ENCODE measurements at places on chromosomes 1 and 21.

DNA sequence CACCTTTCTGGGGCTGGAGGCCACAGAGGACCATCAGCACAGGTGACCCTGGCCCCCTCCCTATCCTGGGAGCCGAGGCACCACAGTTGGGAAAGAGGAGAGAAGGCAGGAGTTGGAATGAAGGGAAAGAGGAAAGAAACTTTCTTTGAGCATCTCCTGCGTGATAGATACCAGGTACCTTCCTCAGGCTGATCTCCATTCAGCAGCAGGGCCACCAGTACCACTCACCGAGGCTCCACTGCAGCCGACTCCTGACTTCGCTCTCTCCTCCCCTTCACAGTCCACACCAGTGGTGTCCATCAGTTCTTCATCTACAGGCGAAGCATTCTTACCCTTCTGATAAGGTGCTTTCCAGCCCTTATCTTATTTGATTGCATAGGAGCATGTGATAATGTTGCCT, 55.3 kb downstream of the LGR6 start:
- no peak for DNase-seq

DNA sequence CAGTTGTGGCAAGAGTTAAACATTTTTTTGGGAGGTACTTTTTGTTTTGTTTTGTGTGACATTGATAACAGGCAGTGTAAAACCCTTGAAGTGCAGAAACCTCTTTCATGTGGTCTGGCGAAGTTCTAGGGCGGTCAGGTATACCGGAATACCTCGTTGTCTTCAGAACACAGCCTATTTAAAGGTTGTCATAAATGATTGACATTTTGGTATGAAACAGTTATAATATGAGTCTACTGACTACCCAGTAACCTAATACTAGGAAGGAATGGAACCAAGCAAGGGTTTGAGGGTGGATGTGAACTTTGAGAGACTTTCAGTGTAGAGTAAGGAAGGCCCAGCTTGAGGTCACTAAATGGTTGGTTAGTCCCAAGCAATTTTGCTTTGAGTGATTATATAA, 40.5 kb downstream of the PATJ start:
- no peak for DNase-seq

DNA sequence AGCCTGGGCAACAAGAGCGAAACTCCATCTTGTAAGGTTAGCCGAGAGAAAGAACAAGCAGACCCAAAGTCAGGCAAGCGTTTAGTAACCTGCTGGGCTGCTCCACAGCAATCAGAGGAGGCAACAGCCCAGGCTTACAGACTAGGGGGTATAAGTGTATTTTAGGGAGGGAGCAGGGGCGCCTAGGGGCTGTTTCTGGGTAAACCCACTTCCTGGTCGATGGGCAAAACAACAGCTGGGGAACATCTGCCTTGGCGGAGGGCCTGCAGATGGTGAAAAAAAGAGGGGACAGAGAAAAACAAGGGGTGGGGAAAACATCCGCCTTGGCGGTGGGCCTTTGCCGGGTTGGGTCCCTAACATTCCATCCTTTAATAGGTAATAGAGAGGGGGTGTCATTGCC, 5.2 kb downstream of the TAS1R1 start:
- DNase-seq: no peak

- DNase-seq: no peak
Measured at GRCh38 chr1:21335088-21335691, 44.9 kb upstream of the ECE1 start.

GRCh38 chr1:44321466-44321865, 33.6 kb downstream of the ERI3 start:
- DNase-seq: no peak

GRCh38 chr1:109527098-109527811, 12.4 kb upstream of the GPR61 start:
- DNase-seq: no peak

GRCh38 chr1:244106176-244106575, 55.1 kb downstream of the ZBTB18 start:
- no peak for DNase-seq

DNA sequence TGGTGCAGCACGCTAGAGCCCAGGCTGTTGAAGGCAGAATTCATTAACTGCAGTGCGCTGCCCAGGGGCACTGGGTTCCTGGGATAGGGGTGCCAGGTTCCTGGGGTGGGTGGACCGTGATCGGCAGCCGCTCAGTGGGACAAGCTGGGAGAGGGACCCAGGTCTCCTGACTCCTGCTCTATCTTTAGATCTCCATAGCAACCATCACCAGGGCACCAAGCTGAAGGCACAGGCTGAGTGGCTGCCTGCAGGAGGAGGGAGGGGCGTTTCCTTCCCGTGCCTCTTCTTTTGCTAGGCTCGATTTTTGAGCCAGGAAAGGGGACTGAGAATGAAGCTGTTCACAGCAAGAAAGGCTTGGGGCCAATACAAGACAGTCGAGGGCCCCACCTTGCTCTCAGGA, 20.9 kb upstream of the CDCP2 start:
- DNase-seq: no peak

DNA sequence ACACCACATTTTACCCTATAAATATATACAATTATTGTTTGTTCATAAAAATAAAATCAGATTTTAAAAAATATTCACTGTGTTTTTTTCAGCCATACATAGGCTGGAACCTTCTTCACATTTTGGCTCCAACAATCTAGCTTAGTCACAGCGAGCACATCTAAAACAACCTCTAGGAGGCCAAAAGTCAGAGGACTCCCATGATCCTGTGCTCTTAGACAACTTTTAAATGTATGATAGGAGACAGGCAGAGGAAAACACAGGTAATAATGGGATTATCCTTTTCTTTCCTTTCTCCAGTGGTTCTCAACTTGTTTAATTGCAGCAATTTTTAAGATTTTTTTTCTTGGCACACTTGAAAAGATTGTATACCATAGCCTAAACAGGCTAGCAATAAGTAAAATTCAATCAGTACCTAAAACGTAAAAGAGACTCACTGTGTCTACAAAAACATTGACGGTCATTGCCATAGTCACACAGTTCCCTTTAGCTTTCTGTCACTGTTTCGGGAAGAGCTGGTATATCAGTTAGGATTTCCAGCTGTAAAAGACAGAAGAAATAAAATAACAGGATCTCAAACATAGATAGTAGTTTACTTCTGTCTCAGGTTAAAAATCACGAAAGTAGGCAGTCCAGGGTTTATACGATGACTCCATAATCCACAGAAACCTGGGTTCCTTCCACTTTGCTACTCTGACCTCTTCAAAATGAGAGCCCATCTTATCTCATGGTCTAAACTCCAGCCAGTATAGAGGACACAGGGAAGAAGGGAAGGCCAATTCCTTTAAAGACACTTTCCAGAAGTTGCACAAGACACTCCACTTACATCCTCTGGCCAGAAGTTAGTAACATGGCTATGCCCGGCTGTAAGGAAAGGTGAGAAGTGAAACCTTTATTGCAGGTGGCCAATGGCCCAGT, 39.2 kb upstream of the CR1L start:
- no peak for DNase-seq

DNA sequence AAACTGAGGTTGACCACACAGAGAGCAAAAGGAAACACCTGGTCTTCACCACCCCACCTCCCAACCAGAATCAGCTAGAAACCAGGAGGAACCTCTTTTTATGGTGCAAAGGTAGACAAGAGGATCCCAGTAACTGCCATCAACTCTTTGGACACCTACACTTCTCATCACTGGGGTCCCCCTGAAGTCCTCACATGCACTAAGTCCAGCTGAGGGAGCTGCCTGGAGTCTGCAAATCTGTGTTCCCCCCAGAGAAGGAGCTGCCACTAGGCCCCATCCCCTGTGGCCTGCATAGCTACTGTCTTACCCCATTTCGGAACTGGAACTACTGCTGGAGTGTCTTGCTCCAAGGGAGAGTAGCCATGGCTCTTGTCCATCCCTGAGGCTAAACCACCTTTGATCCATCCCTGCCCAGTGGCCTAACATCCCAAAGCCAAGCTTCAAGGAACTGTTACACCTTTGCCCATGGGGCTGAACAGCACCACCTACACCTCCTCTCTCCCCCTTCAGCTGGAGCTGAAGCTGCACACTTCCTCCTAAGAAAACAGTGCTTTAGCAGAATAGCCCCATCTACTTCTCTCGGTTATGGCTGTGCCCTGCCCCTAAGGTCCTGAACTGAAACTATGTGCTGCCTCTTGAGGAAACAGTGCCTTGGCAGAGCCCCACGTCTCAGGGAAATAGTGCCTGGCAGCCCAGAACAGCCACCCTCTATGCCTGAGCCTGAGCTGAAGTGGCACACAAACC, 85.4 kb upstream of the CD53 start:
- DNase-seq: no peak

DNA sequence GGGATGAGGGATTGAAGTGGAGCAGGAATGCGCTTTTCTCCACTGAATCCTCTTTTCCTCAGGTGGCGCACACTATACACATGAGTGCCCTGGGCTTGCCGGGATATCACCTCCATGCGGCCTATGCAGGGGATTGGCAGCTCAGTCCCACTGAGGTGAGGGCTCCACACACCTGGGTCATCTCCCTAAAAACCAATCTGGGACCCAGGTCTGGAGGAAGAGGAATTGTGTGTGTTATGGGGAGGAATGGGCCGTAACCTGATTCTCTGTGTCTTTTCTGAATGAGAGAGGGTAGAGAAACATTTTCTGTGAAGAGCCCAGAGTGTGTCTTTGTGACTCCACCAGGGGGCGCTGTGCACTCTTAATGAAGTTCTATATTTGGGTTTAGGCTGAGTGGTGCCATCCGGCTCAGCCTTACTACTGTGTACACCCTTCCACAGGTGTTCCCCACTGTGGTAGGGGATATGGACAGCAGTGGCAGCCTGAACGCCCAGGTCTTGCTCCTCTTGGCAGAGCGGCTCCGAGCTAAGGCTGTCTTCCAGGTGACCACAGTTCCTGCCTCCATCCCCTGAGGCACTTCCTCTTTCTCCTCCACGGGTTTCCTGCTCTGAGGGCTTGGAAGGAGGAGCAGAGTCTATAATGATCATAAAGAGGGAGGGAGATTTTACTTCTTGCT, 1.5 kb downstream of the TOMM40L start:
- DNase-seq: peak; percentile 85

GRCh38 chr1:115437196-115437595, 99.1 kb upstream of the NGF start:
- DNase-seq: no peak

DNA sequence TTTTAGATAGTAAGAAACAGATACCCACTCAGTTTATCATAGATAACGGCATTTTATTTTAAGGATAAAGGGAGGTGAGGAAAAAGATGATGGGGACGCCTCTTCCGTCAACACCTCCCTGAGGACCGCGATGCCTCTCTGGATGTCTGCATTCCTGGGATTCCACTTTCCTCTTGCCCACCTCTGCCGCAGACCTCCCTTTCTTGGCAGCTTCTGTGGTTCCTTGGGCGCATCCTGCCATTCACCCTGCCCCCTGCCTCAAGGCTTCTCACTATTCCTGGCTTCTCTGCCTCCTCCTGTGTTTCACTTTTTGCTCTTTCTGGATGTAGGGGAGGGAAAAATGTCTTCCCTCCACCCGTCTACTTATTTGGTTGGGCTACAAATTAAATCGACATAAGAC, 19.9 kb downstream of the HUNK start:
- DNase-seq: no peak

DNA sequence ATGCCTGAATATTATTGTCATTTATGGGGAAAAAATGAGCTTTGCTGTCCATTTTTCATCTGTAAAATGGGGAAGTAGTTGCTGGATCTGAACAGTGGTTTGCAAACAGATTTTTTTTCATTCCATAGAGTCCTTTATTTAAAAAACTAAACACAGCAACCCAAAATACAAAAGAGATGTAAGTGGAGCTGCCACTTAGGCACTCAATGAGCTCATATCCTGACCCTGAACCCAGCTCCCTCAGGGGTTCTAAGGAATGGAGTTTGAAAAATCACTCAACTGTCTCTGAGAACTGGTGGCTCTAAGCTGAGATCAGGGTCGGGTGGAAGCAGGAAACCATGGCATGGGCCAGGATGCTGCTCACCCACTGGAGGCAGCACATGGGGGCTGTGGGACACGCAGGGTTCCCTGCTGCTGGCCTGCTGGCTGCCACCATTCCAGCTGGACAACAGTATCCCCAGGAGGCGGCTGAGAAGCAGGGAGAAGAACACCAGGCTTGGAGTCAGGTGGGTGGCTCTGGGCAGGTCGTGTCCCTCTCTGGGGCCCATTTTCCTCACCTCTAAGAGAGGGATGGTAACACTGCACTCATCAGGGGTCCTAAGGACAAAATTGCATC, 9.6 kb upstream of the ECE1 start:
- DNase-seq: no peak

- DNase-seq: no peak
Measured at GRCh38 chr21:37214952-37215351, 52.2 kb downstream of the VPS26C start.

- no peak for DNase-seq
Measured at GRCh38 chr1:181743878-181744312, 260.6 kb downstream of the CACNA1E start.

GRCh38 chr1:62117018-62117750, 77.5 kb upstream of the L1TD1 start:
- no peak for DNase-seq

DNA sequence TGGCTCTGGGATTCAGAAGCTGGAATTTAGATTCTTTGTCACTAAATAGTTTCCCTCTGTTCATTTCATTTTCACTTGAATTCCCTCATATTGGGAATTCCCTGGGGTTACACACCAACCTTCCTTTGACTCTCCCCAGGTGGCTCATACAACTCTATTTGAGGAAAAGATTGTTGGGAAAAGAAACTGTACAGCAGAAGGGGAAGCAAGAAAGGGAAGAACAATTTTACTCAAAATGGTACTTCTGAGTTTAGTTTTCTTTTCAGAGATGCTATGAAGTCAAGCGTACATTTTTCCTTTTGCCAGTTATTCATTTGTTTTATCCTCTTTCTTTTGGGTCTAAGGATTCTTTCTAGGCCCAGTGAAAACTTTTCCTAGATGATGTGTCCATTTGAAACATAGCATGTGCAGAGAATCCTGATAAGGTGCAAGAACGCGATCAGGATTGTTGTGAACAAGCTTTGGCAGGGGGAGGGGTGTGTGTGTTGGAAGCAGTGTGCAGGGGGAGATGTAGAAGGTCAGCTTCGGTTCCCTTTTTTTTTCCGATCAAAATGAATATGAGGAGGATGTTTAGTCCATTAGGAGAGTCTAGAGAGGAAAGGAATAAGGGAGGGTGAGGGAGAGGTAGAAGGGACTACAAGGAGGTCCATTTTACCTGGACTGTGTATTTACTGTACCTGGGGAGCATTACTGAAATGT, 26.8 kb upstream of the CD1D start:
- no peak for DNase-seq

- DNase-seq: peak; percentile 69
Measured at GRCh38 chr1:111422546-111423391, 4.8 kb downstream of the OVGP1 start.

Measured in ureter (tissue), 1 donor.